ENCODE measurements at places on chromosomes 7 and 10. TPM values are rescaled to one million over a fixed set of nuclear protein-coding genes. Genes with fewer than 3 reads are reported as not detected.

The CCL24 gene
- not detected for total RNA-seq

The OGDHL gene
- total RNA-seq = 2.8 TPM

The C10orf67 gene
- 0.15 TPM for total RNA-seq

The TET1 gene
- total RNA-seq = 12.8 TPM

The AOAH gene
- total RNA-seq = 0.10 TPM

The HGF gene
- total RNA-seq = 0.16 TPM

The FXYD4 gene
- not detected for total RNA-seq

The SVOPL gene
- total RNA-seq = not detected

DNA sequence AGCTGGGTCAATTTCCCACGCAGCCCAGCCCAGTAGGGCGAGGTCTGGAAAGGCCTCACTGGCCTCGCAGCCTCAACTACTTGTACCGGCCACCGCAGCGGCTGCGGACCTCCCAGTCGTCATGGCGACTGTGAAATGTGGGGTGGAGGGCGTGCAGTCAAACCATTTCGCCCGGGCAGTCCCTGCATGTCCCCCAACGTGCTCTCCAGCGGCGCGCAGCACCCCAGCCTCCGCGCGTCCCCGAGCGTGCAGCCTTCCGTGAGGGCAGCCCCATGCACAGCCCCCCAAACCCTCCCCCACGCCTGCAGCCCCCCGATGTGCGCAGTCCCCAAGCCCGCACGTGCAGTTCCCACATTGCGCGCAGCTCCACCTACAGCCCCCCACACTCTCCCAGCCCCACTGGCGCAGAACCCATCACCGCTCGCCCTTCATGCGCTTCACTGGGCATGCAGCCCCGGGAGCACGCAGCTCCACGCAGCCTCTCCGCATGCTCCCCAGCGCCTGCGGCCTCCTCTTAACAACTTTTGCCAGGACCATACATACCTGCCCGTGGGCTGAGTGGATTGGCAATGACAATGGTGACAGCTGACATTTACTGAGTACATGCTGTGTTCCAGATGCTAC, 34.5 kb upstream of the SFTPD start:
- no peaks in the 10 kb centered on the region for H3K36me3 ChIP-seq
- H3K27ac ChIP-seq = no peak overlapping the region
- peaks cover 13% of the 10 kb centered on the region for H3K4me1 ChIP-seq
- H3K27me3 ChIP-seq = no peaks in the 10 kb centered on the region
- DNase-seq = no peak
- H3K4me3 ChIP-seq = no peak overlapping the region

DNA sequence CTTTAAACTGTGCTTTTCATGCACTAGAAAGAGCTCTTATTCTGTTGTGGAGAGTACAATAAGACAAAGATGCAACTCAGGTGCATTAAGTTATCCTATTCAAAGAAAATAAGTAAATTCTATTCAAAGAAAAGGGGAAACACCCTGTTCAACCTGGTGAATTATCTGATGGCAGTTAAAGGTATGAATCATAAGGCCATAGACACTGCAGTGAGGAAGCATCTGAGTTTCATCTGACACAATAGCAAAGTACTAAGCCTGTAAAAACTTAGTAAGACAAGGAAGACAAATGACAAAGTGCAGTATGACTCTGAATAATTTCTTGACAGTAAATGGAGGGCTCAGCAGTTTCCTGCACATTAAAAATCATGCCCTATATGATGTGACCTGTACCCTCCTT, 91.0 kb upstream of the LRRTM3 start:
- H3K36me3 ChIP-seq = no peaks in the 10 kb centered on the region
- no peaks in the 10 kb centered on the region for H3K27me3 ChIP-seq

GRCh38 chr10:110747609-110748464, 103.7 kb downstream of the RBM20 start:
- H3K36me3 ChIP-seq = peaks cover 5% of the 10 kb centered on the region
- no peaks in the 10 kb centered on the region for H3K4me1 ChIP-seq
- H3K4me3 ChIP-seq = no peak overlapping the region
- DNase-seq = no peak

DNA sequence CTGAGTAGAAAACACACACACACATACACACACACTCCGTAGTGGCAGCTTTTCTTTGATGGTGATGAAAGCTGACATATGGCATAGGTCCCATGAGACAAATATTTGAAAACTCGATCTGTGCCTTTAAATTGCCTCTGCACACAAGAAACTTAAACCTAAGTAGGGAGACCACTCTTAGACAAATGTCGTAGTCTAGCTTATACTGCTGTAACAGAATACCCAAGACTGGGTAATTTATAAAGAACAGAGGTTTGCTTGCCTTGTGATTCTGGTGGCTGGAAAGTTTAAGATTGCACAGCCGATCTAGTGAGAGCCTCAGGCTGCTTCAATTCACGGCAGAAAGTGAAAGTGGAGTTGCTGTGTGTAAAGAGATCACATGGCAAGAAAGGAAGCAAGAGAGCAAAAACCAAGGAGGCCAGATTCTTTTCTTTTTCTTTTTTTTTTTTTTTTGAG, 489.4 kb upstream of the SORCS1 start:
- peak overlapping the region; percentile 57 for H3K27ac ChIP-seq
- DNase-seq = peak; percentile 57
- no peaks in the 10 kb centered on the region for H3K36me3 ChIP-seq

DNA sequence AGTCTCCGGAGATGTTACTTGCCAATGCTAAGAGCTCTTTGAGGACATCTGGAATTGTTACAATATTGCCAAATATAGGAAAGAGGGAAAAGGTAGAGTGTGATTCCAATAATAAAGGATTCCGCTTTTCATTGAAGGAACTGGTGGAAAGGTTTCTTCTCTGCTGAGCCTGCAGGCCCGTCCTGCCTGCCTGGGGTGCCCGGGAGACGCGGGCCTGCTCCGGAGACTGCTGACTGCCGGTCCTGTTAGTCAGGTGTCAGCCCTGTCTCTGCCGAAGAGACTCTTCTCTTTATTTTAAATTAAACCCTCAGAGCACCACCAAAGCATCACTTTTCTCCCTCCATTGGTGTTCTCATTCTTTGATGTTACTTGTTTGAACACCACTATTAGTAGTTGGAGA, 2.2 kb downstream of the EGFR start:
- H3K27me3 ChIP-seq = no peaks in the 10 kb centered on the region
- H3K4me1 ChIP-seq = no peaks in the 10 kb centered on the region
- H3K4me3 ChIP-seq = no peak overlapping the region
- no peak for DNase-seq
- H3K36me3 ChIP-seq = no peaks in the 10 kb centered on the region

- no peaks in the 10 kb centered on the region for H3K36me3 ChIP-seq
- DNase-seq = no peak
- no peak overlapping the region for H3K27ac ChIP-seq
Observed at GRCh38 chr10:14557567-14557966, 217.1 kb downstream of the FAM107B start.

- H3K4me3 ChIP-seq = no peak overlapping the region
- no peaks in the 10 kb centered on the region for H3K36me3 ChIP-seq
- DNase-seq = no peak
- no peaks in the 10 kb centered on the region for H3K27me3 ChIP-seq
- peaks cover 12% of the 10 kb centered on the region for H3K4me1 ChIP-seq
Observed at GRCh38 chr7:137977173-137977572, 24.7 kb downstream of the CREB3L2 start.

DNA sequence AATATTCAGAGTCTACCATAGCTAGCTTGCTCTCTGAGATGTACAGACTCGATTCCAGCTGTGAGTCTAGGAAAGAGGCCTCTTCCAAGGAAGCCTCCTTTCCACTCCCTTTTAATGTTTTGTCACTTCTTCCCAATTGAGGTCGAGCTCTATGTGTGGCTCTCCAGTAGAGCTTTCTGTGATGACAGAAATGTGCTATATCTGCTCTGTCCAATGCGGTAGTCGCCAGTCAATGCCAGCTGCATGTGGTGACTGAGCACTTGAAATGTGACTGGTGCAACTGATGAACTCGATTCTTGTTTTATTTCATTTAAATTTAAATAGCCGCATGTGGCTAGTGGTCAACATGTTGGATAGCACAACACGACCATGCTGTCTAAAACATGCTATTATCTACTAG, 387.0 kb upstream of the NRP1 start:
- no peaks in the 10 kb centered on the region for H3K27me3 ChIP-seq
- no peaks in the 10 kb centered on the region for H3K36me3 ChIP-seq
- no peak for DNase-seq

DNA sequence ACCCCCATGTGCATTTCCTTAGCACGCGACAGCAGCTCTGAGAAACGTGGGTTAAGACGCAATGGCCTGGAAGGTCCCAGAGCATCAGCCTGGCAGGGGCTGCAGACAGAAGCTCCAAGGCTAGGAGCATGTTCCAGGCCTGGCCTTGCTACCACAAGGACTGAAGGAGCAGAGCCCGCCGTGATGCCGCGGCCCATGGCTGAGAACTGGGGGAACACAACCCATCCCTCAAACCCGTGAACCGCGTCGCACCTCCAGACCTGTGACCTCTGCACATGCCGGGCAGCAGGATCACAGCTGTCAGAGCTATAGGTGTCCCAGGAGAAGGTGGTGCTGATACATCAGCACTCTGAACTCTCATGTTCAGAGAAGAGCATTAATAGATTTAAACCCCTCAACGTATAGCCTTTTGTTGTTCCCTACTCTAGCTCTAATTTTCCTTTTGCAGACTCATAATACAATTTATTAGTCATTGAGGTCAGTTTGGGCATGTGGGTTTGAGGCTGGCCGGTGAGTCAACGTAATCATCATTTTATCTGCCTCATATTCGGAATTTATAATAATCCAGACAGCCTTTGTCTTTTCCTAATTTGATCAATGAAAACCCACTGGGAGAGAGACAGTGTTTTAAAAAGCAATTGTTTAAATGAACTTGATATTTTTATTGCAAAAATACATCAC, 222.5 kb upstream of the TCERG1L start:
- H3K27me3 ChIP-seq = no peaks in the 10 kb centered on the region
- H3K4me3 ChIP-seq = no peak overlapping the region
- no peaks in the 10 kb centered on the region for H3K36me3 ChIP-seq

- DNase-seq = peak; percentile 95
- no peaks in the 10 kb centered on the region for H3K4me1 ChIP-seq
- no peaks in the 10 kb centered on the region for H3K36me3 ChIP-seq
- H3K27me3 ChIP-seq = no peaks in the 10 kb centered on the region
Observed at GRCh38 chr7:28926871-28927597, 31.1 kb downstream of the TRIL start.

GRCh38 chr7:289209-289755, 688 bp upstream of the FOXL3 start:
- H3K4me3 ChIP-seq = no peak overlapping the region
- no peaks in the 10 kb centered on the region for H3K4me1 ChIP-seq
- DNase-seq = no peak

Data from SJCRH30 (cell line).